T-helper 22 cell (primary cell): ENCODE measurements at places on chromosomes 7 and 10.

DNA sequence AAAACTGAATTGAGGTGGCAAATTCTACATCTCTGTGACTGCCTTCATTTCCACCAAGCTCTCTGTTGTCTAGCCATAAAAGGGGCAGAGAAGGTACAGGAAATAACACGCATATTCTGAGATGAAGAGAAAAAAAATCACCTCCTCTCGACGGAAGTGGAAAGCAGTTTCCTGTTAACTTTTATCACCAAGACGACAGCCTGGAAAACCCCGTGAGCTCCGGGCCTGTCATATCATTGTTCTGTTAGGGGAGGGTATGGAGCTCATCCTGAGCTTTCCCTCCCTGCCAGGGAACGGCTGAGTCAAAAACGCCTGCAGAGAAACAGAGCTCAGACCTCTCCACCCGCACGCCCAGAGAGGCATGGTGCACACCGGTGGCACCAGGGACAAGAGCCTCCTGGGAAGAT, 200.3 kb downstream of the PRPF18 start:
- peak; percentile 79 for DNase-seq

- DNase-seq: no peak
Observed at GRCh38 chr10:60819271-60819670, 41.0 kb downstream of the CDK1 start.

DNA sequence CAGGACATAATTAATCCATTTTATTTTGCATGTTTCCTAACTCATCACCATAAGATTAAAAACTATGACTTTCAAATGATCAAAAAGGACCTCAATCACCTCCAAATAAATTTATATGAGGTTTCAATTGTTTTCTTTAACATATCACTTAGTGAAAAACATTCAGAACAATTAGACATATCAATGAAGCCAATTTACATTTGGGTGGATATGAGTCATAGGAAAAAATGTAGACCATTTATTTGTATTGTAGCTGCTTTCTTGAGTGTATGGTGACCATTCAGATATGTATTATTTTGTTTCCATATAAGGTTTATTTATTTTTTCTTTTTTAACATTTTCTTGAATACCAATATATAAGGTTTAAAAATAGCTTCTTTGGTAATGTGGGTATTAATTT, 13.3 kb upstream of the EXOC6 start:
- no peak for DNase-seq

- no peak for DNase-seq
Observed at GRCh38 chr7:139118234-139118804, 8.8 kb upstream of the ZC3HAV1 start.

DNA sequence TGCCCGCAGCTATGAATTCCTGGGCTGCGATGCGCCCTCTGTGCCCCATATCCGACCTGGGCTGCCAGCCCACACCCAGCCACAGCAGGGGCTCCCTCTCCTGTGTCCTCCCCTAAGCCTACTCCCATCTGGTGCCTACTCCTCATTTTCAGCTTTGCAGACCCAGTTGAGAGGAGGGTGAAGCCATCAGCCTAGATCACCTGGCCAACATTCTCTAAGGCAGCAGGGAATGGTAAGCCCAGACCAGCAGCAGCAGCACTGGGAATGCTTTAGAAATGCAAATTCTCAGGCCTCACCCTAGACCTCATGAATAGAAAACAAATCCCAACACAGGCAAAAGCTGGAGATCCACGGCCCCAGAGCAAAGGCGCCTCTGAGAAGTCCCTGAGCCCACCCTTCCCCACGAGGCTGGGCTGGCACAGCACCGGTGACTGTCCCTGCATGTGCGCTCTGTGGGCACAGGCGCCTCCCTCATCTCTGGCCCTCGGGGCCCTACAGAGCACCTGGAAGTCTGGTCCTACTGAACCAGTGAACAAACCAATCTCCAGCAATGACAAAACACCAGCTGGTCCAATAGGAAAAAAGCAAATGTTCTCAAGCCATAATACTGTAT, 161.4 kb downstream of the GFRA1 start:
- DNase-seq: no peak

DNA sequence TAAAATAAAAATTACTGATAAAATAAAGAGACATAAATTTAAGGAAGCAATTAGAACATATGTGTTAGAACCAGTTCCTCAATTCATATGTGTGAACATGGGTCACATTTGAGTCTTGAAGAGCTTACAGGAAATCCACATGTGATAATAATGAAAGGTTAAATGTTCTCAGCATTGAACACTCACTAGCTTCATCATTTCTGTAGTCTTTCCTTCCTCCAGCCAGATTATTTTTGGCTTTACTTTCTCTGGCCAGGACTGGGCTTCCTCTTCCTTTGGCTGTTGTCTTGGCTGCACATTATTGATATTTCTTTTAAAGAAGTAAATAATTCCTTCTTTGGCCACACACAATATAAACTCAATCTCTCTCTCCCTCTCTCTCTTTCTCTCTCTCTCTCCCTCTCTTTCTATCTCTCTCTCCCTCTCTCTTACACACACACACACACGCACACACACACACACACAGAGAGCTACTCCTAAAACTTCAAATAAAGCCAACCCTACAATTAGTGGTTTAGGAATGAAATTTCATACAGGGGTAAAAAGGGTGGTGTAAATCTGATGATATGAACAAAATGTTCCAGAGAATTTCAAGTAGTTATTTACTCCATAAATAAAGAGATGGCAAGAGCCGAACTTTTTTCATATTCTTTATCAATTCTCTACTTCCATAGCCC, 171.2 kb downstream of the REEP3 start:
- DNase-seq: no peak

- DNase-seq: no peak
Observed at GRCh38 chr10:29826221-29826620, 191.4 kb upstream of the SVIL start.
